ENCODE measurements at places on chromosomes 7 and 10. TPM values are rescaled to one million over a fixed set of nuclear protein-coding genes. Genes with fewer than 3 reads are reported as not detected.

- H3K36me3 ChIP-seq: no peaks in the 10 kb centered on the region
- no peak overlapping the region for H3K4me3 ChIP-seq
- H3K27ac ChIP-seq: no peak overlapping the region
- H3K4me1 ChIP-seq: no peaks in the 10 kb centered on the region
- DNase-seq: no peak
These were observed 9.6 kb upstream of the MRPS24 start for GRCh38 chr7:43878867-43879266.

CYP3A5 gene
- total RNA-seq: 0.51 TPM

LLCFC1 gene
- not detected for total RNA-seq

DNA sequence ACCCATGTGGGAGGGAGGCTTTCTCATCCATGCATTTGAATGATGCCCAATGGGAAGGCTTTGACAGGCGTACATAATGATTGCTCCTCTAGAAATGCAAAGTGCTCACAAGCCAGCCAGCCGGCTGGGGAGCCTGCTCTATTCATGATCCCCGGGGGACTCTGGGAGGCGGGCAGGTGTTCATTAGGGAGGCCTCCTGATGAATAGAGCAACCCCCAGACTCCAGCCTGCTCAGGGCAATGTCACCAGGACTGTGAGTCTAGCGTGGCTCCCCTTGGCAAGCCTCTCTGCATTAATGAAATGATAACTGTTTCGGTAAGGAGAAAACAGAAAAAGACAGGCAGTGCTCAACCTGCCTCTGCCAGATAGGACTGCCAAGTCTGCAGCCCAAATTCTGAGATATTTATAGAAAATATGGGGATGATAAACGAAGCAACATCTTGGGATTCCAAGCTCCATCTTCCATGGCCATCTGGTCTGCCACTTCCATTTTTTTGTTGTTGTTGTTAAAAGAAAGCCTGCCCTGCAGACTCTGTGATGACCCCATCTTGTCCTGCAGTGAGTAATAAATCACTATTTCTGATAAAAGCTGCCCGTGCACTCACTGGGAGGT is 236.4 kb downstream of the PRPF18 start:
- no peaks in the 10 kb centered on the region for H3K27me3 ChIP-seq
- H3K4me1 ChIP-seq: no peaks in the 10 kb centered on the region
- no peak overlapping the region for H3K27ac ChIP-seq
- H3K4me3 ChIP-seq: no peak overlapping the region
- no peaks in the 10 kb centered on the region for H3K36me3 ChIP-seq

- no peak for DNase-seq
- H3K4me3 ChIP-seq: no peak overlapping the region
- H3K27ac ChIP-seq: no peak overlapping the region
- H3K27me3 ChIP-seq: no peaks in the 10 kb centered on the region
- no peaks in the 10 kb centered on the region for H3K4me1 ChIP-seq
These were observed 31.5 kb downstream of the PRKAR2B start for GRCh38 chr7:107075863-107076574.

ZNF239 gene
- total RNA-seq: 6.2 TPM

TYW1B gene
- 20.0 TPM for total RNA-seq

DNA sequence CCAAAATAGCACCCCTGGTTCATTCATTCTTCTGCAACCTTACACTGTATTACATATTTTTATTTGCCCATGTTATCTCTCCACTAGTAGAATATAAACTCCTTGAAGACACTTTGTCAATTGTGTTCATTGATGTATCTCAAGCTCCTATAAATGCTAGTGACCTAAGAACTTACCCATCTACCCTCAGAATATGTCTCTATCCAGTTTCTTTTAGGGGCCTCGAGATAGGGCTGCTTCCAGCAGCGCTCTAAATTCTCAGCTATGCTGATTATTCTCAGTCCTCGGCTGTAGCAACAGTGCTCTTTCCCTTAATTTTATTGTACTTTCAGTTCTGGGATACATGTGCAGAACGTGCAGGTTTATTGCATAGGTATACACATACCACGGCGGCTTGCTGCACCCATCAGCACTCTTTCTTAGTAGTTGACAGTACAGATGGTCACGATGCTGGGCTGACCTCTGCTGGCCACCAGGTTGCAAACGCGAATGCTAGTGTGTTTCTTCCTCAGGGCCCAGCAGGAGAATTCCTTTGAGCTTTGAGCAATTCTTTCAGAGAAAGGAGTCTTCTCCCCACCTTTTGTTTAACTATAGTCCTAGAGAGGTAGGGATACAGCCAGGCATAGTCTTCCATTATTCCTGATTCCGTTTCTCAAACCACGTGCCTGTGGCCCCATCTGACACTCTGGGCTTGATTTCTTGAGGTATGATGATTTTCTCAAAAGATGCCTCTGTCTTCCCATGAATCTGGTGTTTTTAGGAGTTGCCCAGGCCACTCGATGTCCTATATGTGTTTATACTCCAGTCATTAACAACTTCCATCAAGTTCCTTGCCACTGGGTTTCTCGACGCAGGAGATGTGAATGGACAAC is 49.1 kb upstream of the CDC14C start:
- H3K4me3 ChIP-seq: no peak overlapping the region
- no peaks in the 10 kb centered on the region for H3K36me3 ChIP-seq
- H3K27ac ChIP-seq: no peak overlapping the region
- H3K27me3 ChIP-seq: no peaks in the 10 kb centered on the region

GRCh38 chr7:5088906-5089305 is 43.2 kb downstream of the RBAK start:
- no peak for DNase-seq
- H3K4me3 ChIP-seq: no peak overlapping the region
- H3K27me3 ChIP-seq: no peaks in the 10 kb centered on the region
- H3K4me1 ChIP-seq: peaks cover 3% of the 10 kb centered on the region
- H3K27ac ChIP-seq: no peak overlapping the region
- H3K36me3 ChIP-seq: no peaks in the 10 kb centered on the region

- H3K27ac ChIP-seq: no peak overlapping the region
- DNase-seq: no peak
- no peaks in the 10 kb centered on the region for H3K27me3 ChIP-seq
- no peaks in the 10 kb centered on the region for H3K36me3 ChIP-seq
These were observed 264.1 kb downstream of the GRID1 start for GRCh38 chr10:86102451-86102850.

- H3K36me3 ChIP-seq: no peaks in the 10 kb centered on the region
- DNase-seq: no peak
- H3K4me1 ChIP-seq: no peaks in the 10 kb centered on the region
- H3K27ac ChIP-seq: no peak overlapping the region
- no peaks in the 10 kb centered on the region for H3K27me3 ChIP-seq
These were observed 50.2 kb downstream of the LMBR1 start for GRCh38 chr7:156842740-156843140.

COX15 gene
- total RNA-seq: 31.6 TPM

DNA sequence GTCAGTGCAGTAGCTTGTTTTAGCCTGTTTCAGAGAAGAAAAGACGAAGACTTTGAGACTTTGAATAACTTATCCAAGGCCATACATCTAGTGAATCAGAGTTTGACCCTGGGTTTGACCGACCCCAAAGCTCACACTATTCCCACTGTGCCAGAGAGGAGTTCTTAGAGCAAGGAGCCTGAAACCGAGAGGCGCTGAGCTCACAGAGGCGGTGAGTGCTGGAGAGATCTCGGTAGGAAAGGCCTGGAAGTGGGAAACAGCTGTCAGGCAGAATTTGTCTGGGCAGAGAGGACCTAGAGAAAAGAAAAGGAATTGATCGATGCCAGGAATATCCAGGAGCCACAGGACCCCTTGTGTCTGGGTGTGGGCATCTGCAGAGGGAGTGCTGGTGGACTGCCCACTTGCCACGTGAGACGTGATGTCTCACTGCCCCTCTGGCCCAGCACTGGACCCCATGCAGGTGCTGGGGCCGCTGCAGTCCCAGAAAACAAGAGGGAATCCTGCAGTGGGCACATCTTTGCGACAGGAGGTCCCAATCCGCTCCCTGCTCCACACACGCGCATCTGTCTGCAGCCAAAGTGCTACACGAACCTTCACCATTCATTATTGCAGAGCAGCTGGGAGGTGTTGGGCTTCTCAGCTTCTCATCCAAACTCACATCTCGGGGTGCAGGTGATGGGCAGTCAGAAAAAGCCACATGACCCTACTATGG is 6.2 kb downstream of the CALML3 start:
- no peak overlapping the region for H3K4me3 ChIP-seq
- no peak for DNase-seq
- H3K27ac ChIP-seq: no peak overlapping the region
- no peaks in the 10 kb centered on the region for H3K4me1 ChIP-seq
- no peaks in the 10 kb centered on the region for H3K36me3 ChIP-seq

GRCh38 chr10:17174626-17175025 is 26.8 kb downstream of the TRDMT1 start:
- no peak overlapping the region for H3K4me3 ChIP-seq
- H3K4me1 ChIP-seq: no peaks in the 10 kb centered on the region
- no peaks in the 10 kb centered on the region for H3K27me3 ChIP-seq
- no peaks in the 10 kb centered on the region for H3K36me3 ChIP-seq
- no peak for DNase-seq
- no peak overlapping the region for H3K27ac ChIP-seq

GRCh38 chr10:69335063-69335587 is 56.8 kb downstream of the HK1 start:
- H3K27me3 ChIP-seq: no peaks in the 10 kb centered on the region
- peak overlapping the region; percentile 37 for H3K27ac ChIP-seq
- peaks cover 4% of the 10 kb centered on the region for H3K4me1 ChIP-seq
- no peak overlapping the region for H3K4me3 ChIP-seq
- peak; percentile 23 for DNase-seq

DNA sequence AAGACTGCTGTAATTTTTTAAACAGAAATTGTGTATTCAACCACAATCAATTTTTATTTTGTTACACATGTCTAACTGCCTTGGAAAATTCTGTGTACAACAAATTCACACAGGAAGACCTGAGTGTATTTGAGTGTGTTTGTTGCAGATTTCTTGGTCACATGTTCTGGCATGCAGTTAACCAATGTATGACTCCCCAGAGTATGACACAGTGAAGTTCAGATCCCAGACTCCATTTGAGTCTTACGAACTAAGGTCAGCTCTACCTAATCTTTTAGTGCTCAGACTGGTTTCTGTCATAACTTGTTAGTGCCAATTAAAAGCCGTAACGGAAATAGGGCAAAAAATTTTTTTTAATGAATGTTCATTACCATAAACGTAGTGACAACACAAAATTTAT is 5.8 kb downstream of the GNAI1 start:
- no peak overlapping the region for H3K27ac ChIP-seq
- H3K4me1 ChIP-seq: no peaks in the 10 kb centered on the region
- no peaks in the 10 kb centered on the region for H3K36me3 ChIP-seq

GRCh38 chr10:121532292-121532864 is 65.9 kb downstream of the FGFR2 start:
- no peak overlapping the region for H3K27ac ChIP-seq
- H3K27me3 ChIP-seq: no peaks in the 10 kb centered on the region
- DNase-seq: no peak

GRCh38 chr10:1328161-1328823 is 272.1 kb downstream of the WDR37 start:
- no peak overlapping the region for H3K27ac ChIP-seq
- no peak for DNase-seq
- H3K4me3 ChIP-seq: no peak overlapping the region
- no peaks in the 10 kb centered on the region for H3K36me3 ChIP-seq
- H3K4me1 ChIP-seq: no peaks in the 10 kb centered on the region

DNA sequence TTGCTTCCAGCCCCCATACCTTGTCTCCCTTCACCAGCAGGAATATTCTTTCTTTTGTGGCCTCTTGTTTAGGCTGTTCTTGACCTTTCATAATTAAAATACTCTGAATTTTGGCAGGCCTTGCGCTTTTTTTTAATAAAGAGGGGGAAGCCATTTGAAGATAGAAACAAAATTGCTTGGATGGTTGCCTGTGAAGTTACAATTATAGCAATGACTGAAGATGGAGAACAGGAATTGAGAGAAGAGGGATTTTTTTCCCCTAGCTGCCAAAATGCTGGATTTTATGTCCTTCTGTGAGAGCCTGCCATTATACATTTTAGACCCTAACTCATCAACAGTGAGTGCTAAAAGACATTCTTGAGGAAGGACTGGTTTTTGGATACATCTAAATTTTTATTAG is 24.8 kb downstream of the FGFBP3 start:
- DNase-seq: no peak
- no peaks in the 10 kb centered on the region for H3K4me1 ChIP-seq
- H3K27me3 ChIP-seq: no peaks in the 10 kb centered on the region
- H3K4me3 ChIP-seq: no peak overlapping the region
- no peaks in the 10 kb centered on the region for H3K36me3 ChIP-seq

DNA sequence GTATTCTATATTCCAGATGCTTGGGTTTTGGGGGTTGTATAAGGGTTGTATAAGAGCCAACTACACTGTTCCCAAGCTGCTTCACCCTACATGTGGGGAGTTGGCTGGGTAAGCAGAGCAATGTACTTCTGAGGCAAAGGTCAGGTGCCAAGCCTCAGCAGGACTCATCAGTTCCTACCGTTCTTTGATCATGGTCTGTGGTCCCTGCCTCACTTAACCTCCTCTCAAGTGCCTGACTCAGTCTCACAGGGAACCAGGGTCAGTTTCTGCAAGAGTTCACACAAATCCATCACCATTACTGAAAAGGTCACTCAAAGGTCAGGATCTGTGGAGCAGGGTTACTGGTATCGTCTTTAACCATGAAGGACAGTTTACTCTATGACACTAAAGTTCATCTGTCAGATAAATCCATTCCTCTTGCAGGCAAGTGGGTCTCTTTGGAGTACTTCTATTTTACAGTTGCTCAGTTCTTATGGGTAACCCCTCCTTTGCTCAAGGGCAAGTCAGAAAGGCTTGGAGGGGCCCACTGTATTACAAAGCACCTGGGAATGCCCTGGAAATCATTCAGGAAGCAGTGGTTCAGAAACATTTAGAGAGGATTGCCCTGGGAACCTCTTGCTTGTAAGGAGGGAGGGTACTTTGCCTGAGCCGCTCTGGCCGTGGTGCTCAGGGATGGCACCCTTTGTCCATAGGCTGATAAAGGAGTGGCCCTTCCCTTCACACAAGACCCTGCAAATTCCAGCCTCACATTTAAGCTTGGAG is 184.3 kb upstream of the CDCA7L start:
- no peak overlapping the region for H3K4me3 ChIP-seq
- no peaks in the 10 kb centered on the region for H3K36me3 ChIP-seq
- no peak for DNase-seq
- no peaks in the 10 kb centered on the region for H3K4me1 ChIP-seq

DNA sequence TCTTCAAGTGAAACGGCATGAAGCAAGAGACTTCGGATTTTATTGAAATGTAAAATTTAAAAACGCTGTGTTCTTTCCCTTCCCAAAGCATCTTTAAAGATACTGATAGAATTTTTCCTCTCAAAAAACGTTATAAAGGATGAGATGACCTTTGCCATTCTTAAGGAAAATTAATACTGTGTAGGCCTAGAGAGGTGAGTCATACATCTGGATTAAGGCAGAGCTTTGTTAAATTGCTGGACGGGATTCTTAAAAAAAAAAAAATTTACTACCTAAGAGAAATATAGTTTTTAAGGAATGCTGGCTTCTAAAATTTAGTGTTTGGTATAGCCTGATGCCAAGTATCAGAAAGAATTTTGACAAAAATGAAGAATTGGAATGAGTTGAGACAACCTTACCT is 6.3 kb upstream of the HBP1 start:
- DNase-seq: no peak
- H3K4me1 ChIP-seq: no peaks in the 10 kb centered on the region
- H3K36me3 ChIP-seq: no peaks in the 10 kb centered on the region
- no peak overlapping the region for H3K4me3 ChIP-seq
- H3K27ac ChIP-seq: no peak overlapping the region

Data from uterus (tissue), 4 donors.